DMS79 (cell line): ENCODE measurements at places on chromosomes 12 and 14.
A peak's percentile ranks its signal among the peaks of the same experiment; 100 is the strongest.

DNA sequence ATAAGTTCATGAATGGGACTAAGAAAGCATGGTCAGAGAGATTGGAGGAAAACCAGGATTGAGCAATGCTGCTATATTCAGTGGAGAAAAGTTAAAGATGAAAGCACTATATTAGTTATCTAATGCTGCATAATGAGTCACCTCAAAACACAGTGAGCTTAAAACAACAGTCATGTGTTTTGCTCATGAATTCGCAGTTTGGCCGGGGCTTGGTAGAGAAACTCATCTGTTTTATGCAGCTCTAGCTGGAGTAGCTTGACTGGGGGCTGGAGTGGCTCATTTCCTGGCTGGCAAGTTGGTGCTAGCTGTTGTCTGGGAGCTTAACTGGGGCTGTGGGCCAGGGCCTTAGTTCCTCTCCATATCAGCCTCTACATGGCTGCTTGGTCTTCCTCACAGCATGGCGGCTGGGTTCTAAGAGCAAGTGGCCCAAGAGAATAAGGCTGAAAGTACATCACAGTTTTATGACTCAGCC, 90.1 kb downstream of the ADCK1 start:
- no peak for DNase-seq

- peak; percentile 91 for DNase-seq
Measured at GRCh38 chr12:6370994-6371754, 4.2 kb downstream of the SCNN1A start.

GRCh38 chr12:27534765-27535161, 10.8 kb downstream of the PPFIBP1 start:
- DNase-seq = no peak

GRCh38 chr12:120093336-120093591, 23.3 kb downstream of the RAB35 start:
- DNase-seq = no peak

- DNase-seq = no peak
Measured at GRCh38 chr14:87656315-87656714, 336.7 kb downstream of the GALC start.

DNA sequence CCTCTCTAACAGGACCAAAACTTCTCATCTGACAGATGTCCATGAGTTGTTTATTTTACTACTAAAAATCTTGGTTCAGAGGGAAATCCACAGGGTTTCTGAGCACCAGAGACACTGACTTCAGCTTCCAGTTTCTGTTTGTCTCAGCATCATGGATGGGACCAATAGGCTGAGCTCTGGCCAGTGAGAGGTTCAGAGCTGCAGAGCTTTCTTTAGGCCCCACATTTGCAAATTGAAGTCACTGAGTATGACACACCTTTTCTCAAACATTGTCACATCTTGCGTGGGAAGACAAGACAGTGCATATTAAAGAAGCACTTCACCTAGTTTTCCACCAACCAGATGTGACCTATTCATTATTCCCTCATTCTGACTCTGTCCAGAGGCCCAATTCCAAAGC, 45.2 kb downstream of the RDH12 start:
- no peak for DNase-seq

DNA sequence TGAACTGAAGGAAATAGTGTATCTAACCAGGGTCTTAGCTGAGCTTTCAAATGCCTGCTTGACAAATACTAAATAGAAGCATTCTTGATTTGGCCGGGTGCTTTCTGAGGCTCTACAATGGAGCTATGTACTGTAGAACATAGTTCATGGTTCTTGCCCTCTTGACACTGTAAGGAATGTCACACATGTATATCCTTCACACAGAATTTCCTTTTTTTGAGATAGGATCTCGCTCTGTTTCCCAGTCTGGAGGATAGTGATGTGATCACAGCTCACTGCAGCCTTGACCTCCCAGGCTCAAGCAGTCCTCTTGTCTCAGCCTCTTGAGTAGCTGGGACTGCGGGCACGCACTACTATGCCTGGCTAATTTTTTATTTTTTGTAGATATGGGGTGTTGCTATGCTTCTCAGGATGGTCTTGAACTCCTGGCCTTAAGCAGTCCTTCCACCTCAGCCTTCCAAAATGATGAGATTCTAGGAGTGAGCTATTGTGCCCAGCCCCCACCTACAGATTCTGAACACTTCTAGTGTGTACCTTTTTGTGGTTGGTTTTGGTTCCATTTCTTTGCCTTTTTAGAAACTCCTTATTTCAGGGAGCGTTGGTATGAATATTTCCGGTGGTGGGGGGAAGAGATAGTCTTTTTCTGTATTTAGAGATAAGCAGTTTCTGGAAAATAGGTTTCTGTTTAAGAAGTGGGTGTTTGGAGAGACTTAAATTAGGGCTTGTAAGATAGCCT, 4.2 kb downstream of the MLXIP start:
- DNase-seq = no peak
